Cerebellar nuclear complex (tissue), 1 donor: ENCODE measurements at places on chromosomes 2 and 18.
A peak's percentile ranks its signal among the peaks of the same experiment; 100 is the strongest.

GRCh38 chr2:139885921-139886498 lies 1105.8 kb upstream of the NXPH2 start:
- no peak for DNase-seq

DNA sequence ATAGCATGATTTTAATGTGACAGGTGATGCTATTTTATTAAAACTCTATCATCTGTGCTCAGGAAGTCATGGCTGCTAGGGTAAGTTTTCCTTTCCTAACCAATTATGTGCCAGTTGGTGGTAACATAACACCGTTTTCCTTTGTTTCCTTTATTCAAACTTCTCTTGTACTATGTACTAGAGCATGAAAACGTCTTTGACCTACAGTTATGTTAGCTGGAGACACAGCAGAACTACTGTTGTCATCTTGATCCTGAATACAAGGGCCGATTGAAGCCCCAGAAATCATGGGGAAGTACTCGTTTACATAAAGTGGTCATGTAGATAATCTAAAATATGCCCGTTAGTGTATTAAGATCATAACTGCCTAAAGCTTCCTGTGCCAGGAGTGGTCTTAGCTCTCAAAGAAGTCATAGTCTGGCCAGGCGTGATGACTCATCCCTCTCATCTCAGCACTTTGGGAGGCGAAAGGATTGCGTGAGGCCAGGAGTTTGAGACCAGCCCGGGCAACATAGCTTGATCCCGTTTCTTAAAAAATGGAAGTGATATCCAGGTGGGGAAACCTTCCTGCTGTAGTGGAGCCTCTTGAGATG lies 20.5 kb downstream of the NEDD4L start:
- no peak for DNase-seq

GRCh38 chr2:120577721-120578295 lies 157.9 kb upstream of the GLI2 start:
- DNase-seq: no peak

DNA sequence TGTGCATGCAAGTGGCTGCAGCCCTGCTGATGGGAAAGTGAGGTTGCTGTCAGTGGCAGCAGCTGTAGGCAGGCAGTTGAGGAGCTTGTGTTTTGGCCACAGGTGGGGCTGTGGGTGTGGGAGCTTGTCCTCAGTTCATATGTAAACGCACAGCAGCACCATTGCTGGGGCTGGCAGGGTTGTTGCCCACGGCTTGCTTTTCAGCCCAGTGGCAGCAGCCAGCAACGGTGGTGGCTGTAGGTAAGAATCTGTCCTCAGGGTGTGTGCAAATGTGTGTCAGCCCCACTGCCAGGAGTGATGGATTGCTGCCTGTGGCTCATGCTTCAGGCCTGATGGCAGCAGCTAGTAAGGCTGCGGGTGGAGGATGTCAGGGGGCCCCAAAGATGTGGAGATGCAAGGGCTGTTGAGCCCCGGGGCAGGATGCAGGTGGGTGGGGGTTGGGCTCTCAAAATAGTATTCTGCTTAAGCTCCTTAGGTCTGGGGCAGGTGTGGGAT lies 141.3 kb upstream of the THUMPD2 start:
- DNase-seq: no peak

DNA sequence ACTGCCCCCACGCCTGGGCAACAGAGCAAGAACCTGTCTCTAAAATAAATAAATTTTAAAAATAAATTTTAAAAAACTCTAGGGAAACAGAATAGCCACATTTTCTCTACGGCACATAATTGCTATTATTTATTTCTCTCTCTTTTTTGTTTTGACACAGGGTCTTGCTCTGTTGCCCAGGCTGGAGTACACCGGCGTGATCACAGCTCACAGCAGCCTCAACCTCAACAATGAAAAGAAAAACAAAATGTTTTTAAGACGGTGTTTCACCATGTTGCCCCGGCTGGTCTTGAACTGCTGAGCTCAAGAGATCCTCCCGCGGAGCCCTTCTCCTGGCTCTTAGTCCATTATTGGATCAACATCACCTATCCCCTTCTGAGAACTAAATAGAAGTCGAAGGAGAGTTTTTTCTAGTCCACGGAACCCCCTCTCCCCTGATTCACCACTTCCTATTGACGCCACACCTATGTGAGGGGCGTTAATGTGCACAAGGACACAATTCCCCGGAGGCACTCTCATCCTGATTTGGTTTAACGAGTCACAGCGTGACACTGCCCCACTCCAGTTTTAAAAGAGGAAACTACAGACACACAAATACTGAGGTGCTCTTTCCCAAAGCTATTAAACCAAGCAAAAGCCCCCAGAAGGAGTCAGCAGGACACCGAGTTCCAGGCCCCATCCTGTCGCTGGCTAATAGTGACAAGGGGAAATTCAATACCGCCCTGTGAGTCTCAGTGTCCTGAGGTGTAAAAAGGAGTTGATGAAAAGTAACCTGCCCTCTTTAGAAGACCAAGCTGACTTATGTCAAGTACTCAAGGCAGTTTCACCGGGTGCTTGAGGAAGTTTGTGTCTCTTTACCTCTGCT lies 1.1 kb downstream of the NPC1 start:
- no peak for DNase-seq

DNA sequence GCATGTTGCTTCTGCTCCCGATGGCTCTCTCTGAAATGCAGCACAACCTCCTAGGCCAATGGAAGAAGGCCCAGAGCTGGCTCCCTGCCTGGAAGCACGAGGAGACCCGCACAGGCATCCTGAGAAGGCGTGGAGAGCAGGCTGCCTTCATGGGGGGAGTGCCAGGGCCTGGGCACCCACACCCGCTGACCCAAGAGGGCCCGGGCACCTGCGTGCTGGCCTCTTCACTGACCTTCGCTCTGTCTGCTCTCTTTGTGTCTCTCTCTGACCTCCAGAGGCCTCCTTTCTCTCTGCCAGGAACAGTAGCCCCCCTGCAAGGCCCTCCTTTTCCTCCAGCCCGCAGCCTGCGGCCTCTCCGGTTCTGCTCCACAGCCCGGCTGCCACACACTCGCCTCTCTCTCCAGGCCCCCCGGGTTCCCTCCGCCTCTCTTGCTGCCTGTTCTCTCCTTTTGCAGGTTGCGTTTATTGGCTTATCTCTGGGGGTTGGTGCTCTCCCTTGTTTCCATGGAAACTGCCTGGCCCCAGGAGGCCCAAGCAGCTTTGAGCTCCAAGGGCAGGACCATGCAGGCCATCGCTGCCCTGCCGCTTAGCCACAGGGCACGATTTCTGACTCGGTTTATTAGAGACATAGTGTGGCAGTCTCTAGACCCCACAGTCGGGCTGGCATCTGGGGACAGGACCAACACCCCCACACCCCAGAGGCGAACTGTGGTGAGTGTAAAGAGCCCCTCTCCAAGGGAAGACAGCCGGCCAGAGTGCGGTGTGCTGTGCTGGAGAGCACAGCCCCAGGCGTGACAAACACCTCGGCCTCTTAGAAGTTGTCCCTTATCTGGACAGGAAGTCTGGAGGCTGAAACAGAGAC lies 1.7 kb downstream of the MZT2B start:
- DNase-seq: peak; percentile 2

DNA sequence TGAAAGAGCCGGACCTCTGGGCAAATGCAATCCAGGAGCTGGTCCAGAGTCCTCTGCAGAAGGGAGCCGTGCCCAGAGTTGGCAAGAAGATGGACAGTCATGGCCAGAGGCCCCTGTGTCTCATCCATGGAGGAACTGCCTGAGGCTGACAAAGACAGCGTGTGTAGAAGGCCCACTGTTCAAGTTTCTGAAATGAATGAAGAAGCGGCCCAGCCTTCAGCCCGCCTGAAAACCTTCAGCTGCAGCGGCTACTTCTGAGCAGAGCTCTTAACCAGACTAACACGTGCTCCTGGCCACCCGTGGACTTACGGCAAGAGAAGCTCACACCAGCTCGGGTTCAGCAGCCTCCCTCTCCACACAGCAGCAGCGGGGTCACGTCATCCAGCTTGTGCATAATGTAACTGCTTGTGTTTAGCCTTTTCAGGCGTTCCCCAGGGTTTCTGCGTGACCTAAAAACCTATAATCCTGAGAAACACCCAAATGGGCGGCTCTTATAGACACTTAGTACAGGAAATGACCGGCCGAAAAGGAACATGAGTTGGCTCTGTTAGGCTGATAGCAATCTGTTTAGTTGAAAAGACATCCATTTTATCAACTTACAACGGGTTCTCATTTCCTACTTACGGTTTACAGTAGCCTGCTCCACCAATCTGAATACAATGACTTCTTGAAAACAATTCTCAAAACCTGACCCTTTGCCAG lies at the start of gene FAM124B:
Gene FAM124B, minus strand, starts transcription at position 467 of the 702 bp plus-strand sequence. Its CDS starts 339 bp downstream, at position 128.
- DNase-seq: no peak

- no peak for DNase-seq
Observed at GRCh38 chr2:49532702-49533101, 378.4 kb upstream of the FSHR start.

- DNase-seq: no peak
Observed at GRCh38 chr2:130728007-130728454, 839 bp upstream of the GPR148 start.

GRCh38 chr18:35282353-35282752 lies 7.7 kb downstream of the ZSCAN30 start:
- DNase-seq: no peak

- DNase-seq: no peak
Observed at GRCh38 chr18:24234850-24235418, 96.1 kb downstream of the CABYR start.

DNA sequence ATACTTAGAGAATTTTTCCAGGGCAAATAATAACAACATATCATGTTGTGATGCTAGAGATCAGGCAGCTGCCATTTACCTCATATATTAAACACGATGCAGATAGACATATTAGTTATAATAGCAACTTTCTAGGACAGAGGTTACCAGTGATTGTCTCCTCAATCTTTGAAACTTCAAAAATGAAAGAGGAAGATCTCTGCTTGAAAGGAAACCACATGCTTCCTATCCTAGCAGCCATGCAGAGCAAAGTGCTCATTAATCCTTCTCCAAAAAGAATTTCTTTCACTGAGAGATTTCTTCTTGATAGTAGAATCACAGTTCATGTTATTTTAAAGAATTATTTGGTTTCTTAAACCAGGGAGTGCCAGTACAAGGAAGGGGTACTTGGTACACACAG lies 317.2 kb downstream of the CPS1 start:
- DNase-seq: no peak

- DNase-seq: peak; percentile 49
Observed at GRCh38 chr2:150332383-150332782, 155.1 kb downstream of the RND3 start.

GRCh38 chr2:68317971-68318913 lies 1.5 kb downstream of the CNRIP1 start:
- DNase-seq: no peak

- no peak for DNase-seq
Observed at GRCh38 chr2:168314236-168314635, 66.8 kb upstream of the STK39 start.

GRCh38 chr2:147511491-147511948 lies 333.3 kb upstream of the ACVR2A start:
- DNase-seq: no peak

- no peak for DNase-seq
Observed at GRCh38 chr2:165725421-165725820, 68.6 kb downstream of the GALNT3 start.

DNA sequence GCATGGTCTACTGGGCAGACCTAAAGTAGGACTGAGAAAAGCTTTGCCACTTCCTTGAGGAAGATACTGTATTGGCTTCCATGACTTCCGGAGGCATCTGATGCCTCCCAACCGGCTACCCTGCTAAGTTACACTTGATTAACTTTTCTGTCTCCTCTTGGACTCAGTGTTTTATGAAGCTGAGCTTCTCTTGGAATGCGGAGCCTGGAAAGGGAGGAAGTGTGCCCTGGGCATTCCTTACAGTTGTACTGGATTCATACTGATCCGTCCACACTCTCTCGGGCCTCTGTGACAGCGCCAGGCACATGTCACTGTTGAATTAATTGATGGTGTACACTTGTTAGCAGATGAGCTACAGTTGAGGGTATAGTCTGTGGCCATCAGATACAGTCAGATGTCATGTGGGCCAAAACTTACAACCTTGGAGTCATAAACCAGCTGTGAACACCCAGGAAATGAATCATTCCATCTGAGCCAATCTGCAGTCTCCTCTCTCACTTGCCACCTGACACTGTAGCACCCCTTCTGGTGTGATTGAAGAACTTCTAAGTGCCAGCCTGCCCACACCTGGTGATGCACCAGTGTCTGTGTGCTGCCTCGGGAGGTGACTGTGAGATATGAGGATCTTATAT lies 122.5 kb downstream of the FHOD3 start:
- DNase-seq: no peak

GRCh38 chr2:24274809-24275208 lies 85.5 kb downstream of the ITSN2 start:
- no peak for DNase-seq

- DNase-seq: no peak
Observed at GRCh38 chr2:120470041-120470965, 124.4 kb downstream of the INHBB start.

DNA sequence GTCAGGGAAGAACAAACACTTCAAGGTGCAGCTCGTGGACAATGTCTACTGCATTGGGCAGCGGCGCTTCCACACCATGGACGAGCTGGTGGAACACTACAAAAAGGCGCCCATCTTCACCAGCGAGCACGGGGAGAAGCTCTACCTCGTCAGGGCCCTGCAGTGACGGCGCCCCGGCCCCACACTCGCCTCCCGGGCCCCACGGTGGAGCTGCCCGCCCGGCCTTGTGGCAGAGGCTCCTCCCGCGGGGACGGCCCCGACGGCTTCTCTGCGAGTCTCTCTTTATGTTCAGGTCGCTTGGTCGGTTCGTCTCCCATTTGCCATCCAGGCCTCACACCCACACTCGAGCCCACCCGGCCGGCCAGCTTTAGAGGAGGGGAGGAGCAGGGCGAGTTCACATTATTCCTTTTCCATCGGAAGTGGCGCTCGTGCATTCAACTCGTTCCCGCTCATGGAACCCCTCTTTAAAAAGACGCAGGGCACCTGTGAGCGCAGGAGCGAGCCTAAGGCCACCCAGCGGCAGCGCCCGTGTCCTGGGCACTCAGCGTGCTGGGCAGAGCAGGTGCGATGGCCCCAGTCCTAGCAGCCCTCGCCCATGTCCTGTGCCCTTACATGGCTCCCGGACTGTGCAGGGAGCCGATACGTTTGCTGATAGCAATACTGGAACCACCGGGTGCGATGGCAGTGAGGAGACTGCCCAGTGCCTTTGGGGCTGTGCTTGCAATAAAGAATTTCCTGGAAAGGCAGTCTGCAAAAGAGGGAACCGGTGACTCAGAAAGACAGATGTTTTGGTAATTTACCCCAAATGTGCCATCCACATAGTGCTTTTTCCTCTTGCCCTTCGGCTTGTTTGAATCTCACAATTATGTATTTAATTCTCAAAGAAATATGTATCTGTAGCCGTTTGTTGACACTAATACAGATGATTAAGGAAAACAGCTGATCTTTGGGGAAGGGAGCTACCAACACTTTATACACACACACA lies 148.6 kb downstream of the NCK2 start:
- DNase-seq: no peak
